Activated CD4-positive, CD25-positive, alpha-beta regulatory T cell (primary cell): ENCODE measurements at places on chromosomes 1 and 21.

GRCh38 chr1:76219366-76219818 lies 144.8 kb downstream of the ST6GALNAC3 start:
- DNase-seq, result no peak

DNA sequence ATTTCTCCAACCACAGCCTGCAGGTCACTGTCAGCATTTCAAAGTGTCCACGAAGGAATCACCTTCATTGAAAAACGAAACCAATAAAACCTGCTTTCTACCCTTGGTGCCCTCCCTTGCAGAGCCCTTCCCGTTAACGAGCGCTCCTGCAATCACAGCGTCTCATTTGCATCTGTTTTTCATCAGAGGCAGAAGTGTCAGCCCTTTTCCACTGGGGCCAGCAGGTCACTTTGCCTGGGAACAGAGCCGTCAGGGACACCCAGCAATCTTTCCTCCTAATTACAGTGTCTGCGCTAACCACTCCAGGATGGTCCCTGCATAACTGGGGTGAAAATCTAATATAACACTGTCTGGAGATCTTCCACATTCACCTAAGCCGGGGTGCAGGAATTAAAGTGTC lies 85.3 kb downstream of the PSMG1 start:
- DNase-seq, result no peak

GRCh38 chr1:222117809-222118208 lies 375.9 kb upstream of the DUSP10 start:
- no peak for DNase-seq

DNA sequence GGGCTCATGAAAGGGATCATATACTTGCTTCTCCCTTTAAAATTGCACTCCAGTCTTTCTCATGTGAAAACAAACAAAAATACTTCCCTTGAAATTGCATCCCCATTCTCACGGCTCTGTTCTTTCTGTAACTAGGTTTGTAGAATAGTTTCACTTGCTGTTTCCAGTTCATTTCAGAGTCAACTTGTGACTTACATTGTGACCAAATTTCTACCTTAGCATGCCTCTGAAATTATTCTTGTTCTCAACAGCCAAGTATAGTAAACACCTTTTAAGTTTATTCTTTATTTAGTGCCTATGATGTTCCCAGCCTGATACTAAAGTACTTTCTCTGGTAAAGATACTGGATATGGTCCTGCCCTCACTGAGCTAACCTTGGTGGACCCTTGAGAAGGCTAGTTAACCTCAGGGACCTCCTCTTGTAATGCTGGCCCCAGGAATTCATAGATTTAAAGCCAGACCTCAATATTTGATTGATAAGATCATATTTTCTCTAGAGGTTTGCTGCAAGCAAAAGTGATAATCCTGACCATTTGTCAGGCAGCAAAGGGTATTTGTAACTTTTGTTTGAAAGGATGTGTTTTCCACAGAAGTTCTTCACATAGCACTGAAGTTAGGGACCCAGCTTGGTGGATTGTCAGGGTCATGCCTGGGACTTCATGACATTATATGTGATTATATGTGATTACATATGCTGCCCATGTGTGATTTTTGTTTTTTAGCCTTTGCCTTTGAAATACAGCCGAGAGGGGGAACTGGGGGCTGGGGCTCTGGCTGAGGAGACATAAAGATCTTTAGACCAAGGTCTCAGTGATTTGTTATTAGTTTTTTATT lies 29.6 kb downstream of the VANGL2 start:
- DNase-seq, result no peak

GRCh38 chr1:21157054-21157453 lies 19.6 kb downstream of the EIF4G3 start:
- DNase-seq, result no peak

GRCh38 chr1:226107471-226108460 lies 45.2 kb downstream of the H3-3A start:
- no peak for DNase-seq

DNA sequence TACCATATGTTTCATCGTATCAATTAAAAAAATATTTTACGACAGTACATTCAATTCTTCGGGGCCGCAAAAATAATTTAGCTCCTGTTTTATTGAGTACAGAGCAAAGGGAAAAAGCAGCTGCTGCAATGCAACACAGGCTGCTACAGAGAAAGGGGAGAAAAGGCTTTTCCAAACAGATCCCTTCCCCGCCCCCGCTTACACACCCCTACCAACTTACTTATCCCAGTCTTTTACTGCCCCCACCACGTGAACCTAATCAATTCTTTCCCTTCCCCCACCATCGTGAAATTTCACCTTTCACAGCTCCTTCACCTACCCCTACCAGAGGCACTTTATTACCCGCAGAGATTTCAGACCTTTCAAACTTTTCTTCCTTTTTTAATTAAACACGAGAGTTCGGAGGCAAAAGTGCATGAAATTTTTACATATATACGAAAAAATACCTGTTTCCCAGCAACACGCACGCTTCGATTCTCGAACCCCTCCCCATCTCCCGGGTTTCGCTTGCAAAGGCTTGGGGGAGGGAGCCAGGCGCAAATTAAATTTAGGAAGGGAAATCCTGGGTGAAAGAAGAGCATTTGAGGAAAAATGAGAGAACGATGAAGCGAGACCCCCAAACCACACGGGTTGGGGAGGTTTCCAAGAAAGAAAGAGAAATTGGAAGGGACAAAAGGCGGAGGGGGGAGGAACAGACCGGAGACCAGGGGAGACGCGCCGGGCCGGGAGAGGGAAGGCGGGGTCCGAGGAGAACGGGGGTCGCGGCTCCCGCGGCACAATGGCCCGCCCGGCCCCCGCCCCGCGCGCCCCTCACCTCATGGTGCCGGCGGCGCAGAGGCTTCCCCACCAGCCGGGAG lies 823 bp downstream of the ENAH start:
- no peak for DNase-seq

GRCh38 chr1:228941666-228942065 lies 206.4 kb downstream of the RHOU start:
- DNase-seq, result no peak

DNA sequence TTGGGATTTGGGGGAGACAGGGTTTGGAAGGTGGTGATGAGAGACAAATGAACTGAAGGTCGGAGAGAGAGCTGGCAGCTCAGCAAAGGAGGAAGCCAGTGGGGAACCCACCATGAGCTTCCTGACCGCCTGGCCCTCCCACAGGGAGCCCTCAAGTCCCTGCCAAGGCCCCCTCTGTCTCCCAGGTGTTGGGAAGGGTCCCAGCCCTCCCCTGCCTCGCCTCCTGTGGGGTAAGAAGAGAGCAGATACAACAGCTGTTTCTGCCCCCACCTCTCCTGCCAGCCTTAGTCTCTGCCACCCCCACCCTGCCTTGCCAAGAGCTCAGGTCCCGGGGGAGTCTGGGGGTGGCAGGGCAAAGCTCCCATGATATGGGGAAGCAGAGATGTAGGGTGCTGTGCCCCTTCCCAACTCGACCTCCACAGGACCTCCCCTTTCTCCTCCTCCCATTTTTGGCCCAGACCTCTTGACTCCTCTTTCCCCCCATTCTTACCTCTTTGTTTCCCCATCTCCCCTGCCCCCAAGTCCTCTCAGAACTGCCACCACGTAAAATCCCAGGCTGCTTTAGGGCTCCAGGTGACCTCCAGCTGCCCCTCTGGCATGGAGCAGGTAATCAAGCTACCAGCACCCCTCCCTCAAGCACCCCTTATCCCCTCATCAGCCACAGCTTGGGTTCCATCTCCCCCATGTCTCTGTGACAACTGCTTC lies 556 bp downstream of the S100A1 start:
- DNase-seq, result no peak

DNA sequence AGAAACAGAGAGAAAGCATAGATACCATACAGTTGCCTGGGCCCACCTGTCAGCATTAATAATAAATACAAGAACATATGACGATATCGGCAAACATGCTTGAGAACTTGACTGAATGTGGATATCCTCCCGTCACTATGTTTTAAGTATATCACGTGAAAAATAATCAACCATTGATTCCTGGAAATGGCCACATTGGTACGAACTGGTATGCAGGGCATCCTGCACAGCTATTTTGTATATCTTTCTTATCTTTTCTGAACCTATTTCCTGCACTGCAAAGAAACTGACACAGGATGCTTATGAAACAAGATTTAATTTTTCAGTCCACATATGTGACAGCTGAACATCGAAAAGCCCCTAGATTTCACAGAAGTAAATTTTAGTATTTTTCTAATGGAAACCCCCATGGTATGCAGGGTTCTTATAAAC lies 22.8 kb upstream of the RGS1 start:
- no peak for DNase-seq

GRCh38 chr1:11938722-11939526 lies 4.4 kb downstream of the PLOD1 start:
- DNase-seq, result no peak

- DNase-seq, result no peak
Observed at GRCh38 chr1:8552820-8553397, 235.0 kb downstream of the SLC45A1 start.

DNA sequence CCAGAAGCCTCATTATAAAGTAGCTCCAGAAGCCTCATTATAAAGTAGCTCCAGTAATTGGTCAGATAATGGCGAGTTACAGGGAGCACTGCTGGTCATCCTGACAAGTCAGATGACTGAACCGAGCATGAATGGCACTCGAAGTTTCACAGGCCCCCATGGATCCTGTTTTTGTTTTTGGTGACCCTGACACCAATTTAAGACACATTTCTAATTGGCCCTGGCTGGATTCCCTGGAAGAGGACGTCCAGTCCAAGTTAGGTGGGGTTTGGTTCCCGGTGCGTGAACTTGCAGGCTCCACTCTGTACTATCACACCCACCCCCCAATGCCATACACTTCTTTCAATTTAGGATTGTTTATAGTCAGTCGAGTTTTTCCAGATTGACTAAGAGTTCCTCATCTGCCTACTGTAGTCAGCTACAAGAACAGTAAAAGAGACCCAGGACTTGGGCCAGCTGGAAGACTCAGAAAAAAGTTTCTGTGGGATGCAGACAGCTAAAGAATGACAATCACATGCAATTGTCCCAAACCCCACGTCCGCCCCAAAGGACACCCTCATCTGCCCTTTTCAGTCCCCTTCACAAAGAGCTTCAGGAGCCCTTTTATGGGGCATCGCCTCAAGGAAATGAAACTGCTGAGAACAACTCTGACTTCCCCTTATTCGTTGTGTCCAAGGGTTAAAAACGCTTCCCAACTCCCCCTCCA lies 2.7 kb downstream of the DHRS3 start:
- DNase-seq, result no peak

DNA sequence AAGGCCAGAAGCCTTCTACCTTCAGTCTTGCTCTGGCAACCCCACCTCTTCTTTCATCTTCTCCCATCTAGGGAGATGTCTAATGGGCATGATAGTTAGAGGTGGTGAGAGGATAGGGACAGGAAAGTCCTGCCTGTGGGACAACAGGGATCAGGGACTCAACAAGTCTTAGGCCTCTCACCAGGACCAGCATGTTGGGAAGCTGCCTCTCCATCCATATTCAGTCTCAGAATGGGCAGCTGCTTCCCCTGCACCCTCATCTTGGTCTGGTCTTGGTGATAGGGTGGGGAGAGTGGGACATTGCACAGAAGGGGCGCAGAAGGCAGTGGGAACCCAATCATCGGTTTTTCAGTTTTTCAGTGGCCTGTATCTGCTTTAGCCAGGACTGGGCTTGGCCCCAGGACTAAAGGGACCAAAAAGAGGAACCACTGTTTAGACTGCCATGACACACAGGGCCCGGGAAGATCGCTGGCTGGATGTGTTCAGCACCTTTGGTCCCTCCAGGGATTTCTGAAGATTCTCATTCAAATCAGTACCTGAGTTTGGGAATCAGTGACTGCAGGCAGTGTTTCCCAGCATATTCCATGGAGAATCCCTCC lies 12.7 kb downstream of the RHEX start:
- no peak for DNase-seq

GRCh38 chr1:56256153-56257000 lies 323.0 kb downstream of the PLPP3 start:
- DNase-seq, result no peak

DNA sequence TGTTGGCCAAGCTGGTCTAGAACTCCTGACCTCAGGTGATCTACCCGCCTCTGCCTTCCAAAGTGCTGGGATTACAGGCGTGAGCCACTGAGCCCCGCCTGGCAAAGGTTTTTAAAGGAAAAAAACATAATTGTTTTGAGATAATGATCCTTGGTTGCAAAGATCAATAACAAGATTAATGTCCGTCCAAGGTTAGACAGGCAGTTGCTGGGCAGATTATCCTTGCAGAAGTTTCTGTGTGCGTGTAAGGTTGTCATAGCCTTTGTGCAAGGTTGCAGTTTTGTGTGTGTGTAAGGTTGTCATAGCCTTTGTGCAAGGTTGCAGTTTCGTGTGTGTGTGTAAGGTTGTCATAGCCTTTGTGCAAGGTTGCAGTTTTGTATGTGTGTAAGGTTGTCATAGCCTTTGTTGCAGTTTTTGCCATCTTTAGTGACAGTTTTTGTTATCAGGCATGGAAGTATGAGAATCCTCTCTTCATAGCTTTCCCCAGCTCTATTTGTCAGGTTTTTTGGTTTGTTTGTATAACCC lies 3.6 kb downstream of the YBEY start:
- no peak for DNase-seq

GRCh38 chr1:12447849-12448312 lies 170.1 kb downstream of the DHRS3 start:
- no peak for DNase-seq

GRCh38 chr1:6097117-6097595 lies 51.5 kb downstream of the KCNAB2 start:
- no peak for DNase-seq

DNA sequence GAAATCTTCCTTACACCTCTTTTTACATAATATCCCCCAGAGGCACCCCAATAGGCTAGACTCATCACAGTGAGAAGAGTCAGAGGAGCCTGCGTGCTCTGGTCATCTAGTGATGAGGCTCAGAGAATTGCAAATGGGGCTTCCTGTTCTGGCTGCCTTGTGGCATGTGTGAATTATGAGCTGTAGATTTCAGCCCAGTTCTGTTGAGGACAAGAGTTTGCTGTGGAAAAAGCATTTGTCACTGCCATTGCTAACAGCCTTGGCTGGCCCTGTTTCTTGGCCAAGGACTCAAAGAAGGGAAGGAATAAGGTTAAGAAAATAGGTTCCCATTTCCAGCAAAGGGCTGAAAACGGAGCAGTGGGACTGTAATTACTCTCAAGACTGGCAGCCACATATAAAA lies 30.7 kb downstream of the MRAP start:
- no peak for DNase-seq

- DNase-seq, result no peak
Observed at GRCh38 chr1:39698568-39698967, 7.3 kb upstream of the HPCAL4 start.

DNA sequence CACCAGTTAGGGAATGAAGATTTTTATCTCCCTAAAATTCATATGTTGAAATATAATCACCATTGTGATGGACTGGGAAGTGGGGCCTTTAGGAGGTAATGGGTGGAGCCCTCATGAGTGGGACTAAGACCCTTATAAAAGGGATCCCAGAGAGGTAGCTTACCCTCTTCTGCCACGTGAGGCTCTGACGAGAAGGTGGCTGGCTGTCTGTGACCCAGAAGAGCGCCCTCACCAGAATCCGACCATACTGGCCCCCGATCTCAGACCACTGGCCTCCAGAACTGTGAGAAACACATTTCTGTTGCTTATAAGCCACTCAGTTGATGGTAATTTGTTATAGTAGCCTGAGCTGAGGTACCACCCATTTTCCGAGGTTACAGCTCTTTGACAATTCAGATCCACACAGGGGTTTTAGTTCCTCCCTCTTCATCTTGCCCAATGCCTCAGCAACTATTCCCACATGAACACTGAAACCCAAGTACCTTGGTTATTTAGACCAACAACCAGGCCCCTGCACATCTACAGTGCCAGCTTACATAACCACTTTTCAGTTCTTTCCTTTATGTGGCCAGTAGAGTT lies 27.6 kb upstream of the HUNK start:
- no peak for DNase-seq
